Activated naive CD4-positive, alpha-beta T cell treated with anti-CD3 and anti-CD28 coated beads for 36 hours (primary cell): ENCODE measurements at places on chromosomes 2 and 18. TPM values are rescaled to one million over a fixed set of nuclear protein-coding genes. Genes with fewer than 3 reads are reported as not detected.

AKAIN1 gene
- total RNA-seq, result not detected

SPC25 gene
- total RNA-seq, result 31.0 TPM

APCDD1 gene
- total RNA-seq, result not detected

MAB21L4 gene
- not detected for total RNA-seq

SIX2 gene
- not detected for total RNA-seq

AQP12B gene
- not detected for total RNA-seq

C2orf81 gene
- 3.4 TPM for total RNA-seq

TRPM8 gene
- not detected for total RNA-seq

ST6GAL2 gene
- not detected for total RNA-seq

ASXL2 gene
- total RNA-seq, result 29.1 TPM

TXNDC2 gene
- total RNA-seq, result not detected
